ENCODE measurements at places on chromosomes 6 and 20.

GRCh38 chr20:50055524-50056083 is 57.3 kb downstream of the UBE2V1 start:
- DNase-seq: no peak

GRCh38 chr6:78810698-78811097 is 56.7 kb upstream of the IRAK1BP1 start:
- DNase-seq: no peak

DNA sequence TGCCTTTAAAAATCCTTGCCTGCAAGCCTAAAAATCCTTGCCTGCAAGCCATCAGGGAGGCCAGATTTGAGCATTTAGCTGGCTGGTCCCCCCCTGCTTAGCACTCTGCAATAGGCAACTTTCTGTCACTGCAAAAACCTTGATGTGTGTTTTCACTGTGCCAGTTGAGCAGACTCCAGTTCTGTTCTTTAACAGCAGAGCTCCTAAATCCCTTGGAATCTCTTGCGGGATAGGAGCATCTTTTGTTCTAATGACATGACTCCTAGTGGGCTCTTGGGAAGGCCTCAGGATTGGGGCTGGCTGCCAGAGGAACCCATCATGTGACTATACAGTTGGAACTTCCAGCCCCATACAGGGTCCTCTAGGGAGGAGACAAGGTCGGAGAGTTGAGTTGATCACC is 50.4 kb downstream of the FAM184A start:
- DNase-seq: no peak

DNA sequence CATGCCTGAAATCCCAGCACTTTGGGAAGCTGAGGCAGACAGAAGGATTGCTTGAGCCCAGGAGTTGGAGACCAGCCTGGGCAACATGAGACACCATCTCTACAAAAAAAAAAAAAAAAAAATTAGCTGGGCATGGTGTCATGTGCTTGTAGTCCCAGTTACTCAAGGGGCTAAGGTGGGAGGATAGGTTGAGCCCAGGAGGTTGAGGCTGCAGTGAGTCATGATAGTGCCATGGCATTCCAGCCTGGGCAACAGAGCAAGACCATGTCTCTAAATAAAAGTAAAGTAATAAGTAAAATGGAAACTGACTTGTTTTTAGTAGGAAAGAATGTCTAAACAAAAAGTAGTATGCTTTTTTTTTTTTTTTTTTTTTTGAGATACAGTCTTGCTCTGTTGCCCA is 240.7 kb downstream of the ARID1B start:
- no peak for DNase-seq

DNA sequence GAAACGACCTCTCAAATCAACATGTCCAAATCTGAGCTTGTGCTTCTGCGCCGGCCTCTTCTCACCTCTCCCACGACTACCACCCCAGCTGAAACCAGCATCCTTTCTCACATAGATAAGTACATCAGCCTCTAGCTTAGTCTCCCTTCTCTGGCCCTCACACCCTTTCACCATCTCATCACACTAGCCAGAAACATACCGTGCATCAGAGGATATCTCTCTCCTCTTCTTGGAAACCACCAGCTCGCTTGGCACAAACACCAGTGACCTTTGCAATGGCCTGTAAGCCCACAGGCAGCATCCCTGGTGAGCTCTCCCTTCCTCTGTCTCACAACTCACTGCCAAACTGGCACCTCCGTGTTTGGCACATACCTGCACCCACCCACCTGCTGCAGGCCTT is 291.8 kb downstream of the EYA4 start:
- no peak for DNase-seq

GRCh38 chr6:168662301-168662936 is 221.4 kb downstream of the SMOC2 start:
- DNase-seq: no peak

- no peak for DNase-seq
These were observed 351.9 kb upstream of the PRND start for GRCh38 chr20:4369798-4370124.

GRCh38 chr20:39939241-39939865 is 749.7 kb downstream of the MAFB start:
- DNase-seq: no peak

DNA sequence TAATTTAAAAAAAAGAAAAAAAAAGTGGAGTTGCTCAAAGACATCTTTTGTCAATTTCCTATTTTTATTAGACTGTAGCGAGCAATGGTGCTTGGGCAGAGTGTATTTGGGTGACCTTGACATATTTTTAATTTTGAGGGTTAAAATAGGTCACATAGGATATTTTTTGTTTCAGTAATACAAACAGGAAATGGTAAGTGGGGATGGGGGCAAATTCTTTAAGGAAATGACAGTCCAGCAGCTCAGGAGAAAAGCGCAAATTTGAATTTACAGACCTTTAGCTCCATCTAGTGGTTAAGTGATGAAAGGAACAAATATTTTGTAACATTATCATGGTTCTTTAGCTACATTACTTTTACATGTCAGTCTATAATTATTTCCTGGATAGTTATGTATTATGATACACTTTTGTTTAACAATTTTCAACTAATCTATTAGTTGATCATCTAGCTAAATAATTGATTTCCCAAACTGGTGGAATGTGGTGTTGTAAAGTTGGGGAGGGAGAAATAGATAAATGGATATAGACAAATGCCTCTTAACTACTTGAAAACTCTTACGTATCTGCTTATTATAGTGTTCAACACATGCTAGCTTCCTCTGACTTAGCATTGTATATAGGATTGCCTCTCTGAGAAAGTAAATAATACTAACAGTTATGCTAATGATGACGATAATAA is 10.0 kb downstream of the CITED2 start:
- no peak for DNase-seq

DNA sequence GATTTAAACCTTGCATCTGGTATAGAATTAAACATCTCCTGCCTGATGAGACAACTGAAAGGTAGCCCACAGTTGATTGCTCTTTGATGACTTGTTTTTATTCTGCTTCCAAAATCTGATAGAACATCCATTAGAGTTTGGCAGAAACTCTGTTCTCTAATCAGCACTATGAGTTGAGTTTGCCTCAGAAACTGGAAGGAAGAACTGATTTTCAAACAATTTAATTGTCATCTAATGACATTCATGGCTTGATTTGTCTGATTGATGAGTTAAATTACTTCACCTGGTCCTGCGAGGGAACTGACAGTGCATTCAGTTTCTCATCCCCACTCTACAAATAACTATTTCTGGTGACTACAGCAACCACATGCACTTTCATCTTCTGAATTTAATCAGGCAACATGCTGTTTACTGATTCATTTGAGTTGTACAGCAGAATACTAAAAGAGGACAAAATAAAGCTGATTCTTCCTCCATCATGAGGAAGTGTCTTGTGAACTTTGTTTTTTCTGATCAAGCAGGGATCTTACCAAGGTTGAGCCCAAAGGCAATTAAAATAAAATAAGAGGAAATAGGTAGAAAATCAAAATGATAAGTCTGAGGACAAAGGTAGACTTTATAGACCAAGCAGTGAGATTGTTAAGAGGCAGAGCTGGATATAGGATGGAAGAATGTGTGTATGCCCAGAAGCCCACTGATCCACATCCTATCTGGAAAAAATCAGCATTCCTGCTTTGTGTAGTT is 15.7 kb upstream of the MRAP2 start:
- no peak for DNase-seq

GRCh38 chr6:157905590-157906342 is 75.9 kb upstream of the SYNJ2 start:
- no peak for DNase-seq

GRCh38 chr20:57548177-57549058 is 12.5 kb upstream of the PCK1 start:
- no peak for DNase-seq

DNA sequence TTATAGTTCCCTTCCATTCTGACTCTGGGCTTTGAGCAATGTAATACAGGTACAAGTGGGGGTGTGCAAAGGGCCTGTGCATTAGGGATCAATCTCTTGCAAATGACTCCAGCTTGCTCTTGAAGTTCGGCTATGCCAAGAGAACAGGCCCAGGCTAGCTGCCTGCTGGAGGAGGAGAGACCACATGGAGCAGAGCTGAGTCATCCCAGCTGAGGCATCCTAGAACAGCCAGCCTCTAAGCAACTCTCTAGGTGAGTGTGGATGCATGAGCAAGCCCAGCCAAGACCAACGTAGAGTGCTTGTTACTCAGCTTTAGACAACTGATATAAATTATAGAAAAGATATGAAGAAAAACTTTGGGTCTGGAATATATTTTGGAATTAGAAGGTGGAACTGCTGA is 47.6 kb upstream of the RBM24 start:
- no peak for DNase-seq

- DNase-seq: no peak
These were observed 98.7 kb downstream of the CD24 start for GRCh38 chr6:106875782-106876321.

GRCh38 chr6:87763901-87764300 is 61.9 kb upstream of the AKIRIN2 start:
- DNase-seq: no peak

DNA sequence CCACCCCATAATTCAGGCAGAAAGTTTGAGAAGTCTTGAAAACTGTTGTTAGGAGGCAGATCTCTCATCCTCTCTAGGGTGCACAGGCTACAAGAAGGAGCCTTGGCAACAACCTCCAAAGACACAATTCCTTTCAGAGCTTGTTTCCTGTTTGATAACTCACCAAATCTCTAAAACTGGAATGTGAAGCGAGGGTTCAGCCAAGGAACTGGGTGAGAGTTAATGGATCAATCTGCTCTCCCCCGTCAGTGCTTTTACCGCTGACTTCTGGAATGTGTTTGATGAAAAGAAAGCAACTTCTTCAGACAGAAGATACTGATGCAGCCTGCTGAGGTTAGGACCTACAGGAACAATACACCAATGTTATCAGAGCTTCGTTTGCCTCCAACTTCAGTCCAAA is 171.8 kb upstream of the BMP2 start:
- no peak for DNase-seq

DNA sequence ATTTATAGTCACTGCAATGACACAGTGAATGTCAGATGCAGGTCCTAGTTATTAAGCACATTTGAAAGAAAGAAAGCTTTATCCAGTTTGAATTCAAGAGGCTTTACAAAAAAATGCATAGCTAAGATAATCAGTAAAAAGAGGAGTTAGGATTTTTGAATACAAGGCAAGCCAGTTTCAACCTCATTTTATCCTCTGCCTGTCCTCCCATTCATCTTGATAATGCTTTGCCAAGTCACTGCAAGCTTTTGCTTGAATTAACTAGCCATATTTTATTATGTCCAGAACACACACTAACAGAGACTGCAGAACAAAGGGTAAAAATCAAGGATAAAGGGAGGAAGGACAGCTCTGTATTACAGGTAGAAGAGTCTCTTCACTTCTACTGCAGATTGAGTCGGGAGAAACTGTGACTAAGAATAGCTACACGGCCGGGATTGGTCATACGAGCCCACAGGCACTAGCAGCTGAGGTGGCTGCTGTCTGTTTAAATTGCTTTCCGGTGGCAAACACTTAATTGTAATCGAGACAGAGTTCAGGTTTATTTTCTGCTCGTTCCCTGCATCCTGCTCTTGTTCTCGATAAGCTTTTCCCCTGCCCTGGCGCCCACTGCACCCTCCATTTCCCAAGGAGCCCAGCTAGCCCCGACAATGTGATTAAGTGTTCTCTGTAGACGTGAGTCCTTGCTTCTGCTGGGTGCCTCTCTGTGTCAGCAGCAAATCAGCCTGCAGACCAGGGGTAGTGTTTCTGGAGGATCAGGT is 30.5 kb upstream of the AKAP12 start:
- DNase-seq: no peak

- DNase-seq: no peak
These were observed 234.7 kb upstream of the ECI2 start for GRCh38 chr6:4370066-4370465.

DNA sequence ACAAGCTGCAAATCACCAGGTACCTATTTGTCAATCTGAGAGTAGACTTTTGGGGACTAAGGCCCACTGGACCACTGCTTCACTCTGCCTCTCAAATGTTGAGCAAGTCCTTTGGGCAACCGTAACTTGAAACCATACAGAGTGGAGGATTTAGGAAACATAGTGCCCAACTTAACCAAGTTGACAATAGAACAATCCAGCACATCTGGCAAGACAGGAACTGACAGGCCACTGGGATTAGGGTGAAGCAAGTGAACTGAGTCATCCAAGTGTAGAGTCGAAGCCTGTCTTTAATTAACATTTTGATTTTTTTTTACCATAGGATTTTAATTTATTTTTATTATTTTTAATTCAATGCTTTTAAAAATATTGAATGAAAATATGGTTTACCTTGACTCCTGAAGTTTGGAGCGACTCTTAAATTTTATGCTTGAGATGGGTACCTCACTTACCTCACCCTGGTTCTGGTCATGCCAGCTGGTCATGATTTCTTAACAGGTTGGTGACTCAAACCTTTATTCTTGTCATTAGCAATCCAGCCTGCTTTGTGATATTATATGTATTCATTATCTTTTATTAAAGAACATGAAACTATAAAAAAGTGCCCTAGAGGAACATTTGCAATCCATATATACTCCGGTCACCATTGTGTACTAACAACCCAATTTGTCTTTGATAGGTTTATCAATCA is 312.1 kb upstream of the DEFB112 start:
- DNase-seq: no peak

GRCh38 chr6:30696432-30696831 is 5.6 kb upstream of the NRM start:
- no peak for DNase-seq

GRCh38 chr20:34916774-34917354 is 38.7 kb downstream of the GSS start:
- no peak for DNase-seq

DNA sequence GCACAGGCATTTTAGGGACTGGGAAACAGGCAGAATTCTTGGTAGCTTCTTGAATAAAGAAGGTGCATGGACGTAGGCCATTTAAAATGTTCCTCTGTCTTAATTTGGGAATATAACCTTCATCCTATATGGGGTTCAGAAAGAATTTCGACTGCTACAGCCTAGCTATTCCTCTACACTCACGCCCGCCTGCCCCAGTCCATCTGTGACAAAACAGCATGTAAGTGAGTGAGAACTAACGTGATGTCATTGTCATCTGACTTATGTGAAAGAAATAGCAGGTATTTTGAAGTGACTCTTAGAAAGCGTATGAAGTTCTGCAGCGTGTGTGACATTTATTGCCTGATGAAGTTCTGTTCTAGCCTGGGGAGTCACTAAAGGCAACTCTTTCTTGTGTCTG is 52.2 kb upstream of the SLC22A1 start:
- no peak for DNase-seq

DNA sequence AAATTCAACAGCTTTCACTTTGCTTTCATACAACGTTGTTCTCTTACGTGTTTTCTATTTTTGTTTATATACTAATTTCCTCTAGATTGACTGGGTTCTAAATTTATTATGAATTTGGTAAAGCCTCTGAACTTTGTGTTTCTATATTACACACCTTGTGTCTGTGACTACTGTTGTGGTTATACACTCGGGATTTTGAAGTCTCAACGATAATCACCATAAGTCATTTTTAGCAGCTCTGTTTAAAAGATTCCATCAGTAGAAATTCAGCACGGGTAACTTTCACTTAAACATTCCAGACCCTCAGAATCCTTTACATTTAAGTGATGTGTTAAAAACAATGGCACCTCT is 31.8 kb upstream of the HBS1L start:
- no peak for DNase-seq

GRCh38 chr6:72286911-72287311 is 335.0 kb upstream of the KCNQ5 start:
- no peak for DNase-seq

- DNase-seq: no peak
These were observed 159.9 kb downstream of the CD83 start for GRCh38 chr6:14277405-14277930.

GRCh38 chr6:3410385-3411360 is 46.2 kb downstream of the SLC22A23 start:
- DNase-seq: peak; percentile 59
